ENCODE measurements at places on chromosomes 7 and 10.

- no peak for DNase-seq
Measured at GRCh38 chr10:10796061-10796773, 221.5 kb upstream of the CELF2 start.

DNA sequence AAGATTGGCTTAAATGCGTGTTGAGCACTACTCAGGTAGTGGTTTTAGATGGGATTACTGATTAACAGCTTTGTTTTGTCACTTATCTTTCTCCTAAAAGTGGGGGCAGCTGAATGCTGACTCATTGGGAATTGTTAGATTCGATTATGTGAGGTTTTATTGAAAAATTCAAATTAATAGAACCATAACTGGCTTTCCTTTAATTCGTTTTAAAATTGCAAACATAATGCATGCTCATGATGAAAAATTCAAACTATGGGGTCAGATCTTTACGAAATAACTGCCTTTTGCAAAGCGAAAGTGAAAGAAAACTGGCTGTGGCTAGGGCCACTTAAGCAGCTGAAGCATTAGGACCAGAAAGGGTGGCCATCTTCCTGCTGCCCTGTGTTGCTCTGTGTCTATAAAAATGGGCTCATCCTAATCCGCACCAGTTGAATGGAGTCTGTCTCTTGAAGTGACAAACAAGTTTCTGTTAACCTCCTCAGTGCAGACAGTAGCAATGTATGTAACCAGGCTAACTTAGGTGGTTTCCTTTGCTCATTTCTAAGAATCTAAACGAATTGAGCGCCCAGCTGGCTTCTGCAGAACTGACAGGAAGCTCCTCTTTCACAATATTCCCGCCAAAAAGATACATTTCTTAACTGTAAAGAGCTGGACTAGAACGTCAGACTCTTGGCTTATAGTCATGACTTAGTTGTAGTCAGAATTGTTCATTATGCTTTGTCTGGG lies 27.8 kb downstream of the DENND10 start:
- DNase-seq = no peak

DNA sequence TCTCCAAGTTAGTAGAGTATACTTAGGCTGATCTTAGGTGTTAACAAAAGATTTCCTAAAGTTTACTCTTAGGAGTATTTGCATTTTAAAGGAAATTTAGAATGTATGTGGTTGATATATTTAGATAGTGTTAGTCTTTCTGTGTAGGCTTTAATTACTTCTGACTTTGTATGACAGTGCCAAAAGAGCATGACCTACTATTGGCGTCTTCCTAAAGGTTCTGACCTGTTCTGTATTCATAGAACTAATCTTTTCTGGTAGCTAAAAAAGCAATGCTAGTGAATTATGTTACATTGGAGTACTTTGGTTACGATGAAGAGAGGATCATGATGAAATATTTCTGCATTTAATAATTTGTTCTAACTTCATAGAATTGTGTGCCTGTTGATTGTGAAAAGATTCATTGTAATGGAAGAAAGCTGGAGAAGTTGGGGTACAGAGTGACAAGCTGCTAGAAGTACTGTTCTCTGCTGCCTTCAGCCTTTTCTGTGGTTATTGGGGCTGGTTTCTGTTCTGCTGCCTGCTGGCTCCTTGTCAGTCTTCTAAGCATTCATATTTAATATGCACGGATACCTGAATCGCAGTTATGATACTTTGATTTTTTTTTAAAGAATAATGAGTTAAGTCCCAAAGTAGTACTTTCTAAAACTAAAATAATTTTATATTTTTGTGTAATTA lies 13.2 kb downstream of the WAC start:
- DNase-seq = no peak

GRCh38 chr10:57964351-57964750 lies 303.3 kb downstream of the IPMK start:
- DNase-seq = no peak

DNA sequence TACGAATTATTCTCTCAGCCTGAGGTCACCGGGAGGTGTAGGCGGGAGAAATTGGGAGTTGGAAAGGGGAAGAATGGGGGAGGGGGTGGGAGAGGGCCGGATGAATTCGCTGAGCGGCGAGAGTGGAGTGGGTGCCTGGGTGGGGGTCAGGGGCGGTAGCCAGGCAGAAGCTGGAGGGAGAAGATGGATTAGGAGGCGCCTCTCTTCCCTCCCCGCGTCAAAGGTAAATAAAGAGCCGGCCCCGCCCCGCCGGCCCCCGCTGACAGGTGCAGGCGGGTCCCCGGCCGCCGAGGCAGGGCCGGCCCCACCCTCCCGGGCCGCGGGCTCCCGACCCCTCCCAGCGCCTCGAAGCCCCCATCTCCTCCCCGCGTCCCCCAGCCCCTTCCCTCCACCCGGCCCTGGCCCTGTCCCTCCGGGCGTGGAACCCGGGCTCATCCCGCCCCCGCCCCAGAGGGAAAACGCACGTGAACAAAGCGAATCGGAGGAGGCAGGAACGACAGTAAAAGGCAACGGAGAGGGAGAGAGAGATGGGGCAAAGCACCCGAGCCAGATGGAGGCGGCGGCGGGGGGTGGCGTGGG lies 872 bp downstream of the FAM131B start:
- DNase-seq = no peak

Measured in effector CD8-positive, alpha-beta T cell (primary cell).